Activated CD8-positive, alpha-beta memory T cell treated with anti-CD3 and anti-CD28 coated beads for 24 hours (primary cell): ENCODE measurements at places on chromosomes 12 and 14.
A peak's percentile ranks its signal among the peaks of the same experiment; 100 is the strongest.

DNA sequence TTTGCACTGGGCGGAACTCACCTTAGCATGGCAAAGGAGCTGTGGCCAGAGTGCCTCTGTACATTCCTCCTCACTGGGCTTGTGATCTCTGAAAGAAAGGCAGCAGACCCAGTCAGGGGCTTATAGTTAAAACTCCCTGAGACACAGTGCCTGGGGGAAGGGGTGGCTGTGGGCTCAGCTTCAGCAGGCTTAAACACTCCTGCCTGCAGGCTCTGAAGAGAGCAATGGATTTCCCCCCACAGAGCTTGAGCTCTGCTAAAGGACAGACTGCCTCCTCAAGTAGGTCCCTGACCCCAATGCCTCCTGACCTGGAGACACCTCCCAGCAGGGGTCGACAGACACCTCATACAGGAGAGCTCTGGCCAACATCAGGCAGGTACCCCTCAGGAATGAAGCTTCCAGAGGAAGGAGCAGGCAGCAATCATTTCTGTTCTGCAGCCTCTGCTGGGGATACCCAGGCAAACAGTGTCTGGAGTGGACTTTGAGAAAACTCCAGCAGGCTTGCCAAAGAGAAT is 327.5 kb upstream of the SLC16A7 start:
- DNase-seq = no peak

DNA sequence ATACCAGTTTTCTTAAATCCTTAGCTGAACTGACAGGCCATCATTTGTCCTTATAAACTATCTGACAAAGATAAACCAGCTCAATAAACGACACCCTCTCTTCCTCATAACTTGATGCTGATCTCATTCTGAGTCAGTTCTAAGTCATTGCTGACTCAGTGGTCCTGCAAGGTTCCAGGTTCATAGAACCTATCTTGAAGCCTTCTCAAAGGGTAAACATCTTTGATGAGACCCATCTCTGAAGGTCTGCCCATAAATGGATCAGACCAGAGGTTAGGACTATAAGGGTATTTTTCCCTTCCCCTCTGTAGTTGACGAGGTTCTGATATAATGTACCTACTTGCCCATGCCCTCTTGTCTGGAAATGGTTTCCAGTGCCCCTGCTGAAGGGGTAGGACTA is 11.9 kb downstream of the NAA25 start:
- DNase-seq = peak; percentile 53

DNA sequence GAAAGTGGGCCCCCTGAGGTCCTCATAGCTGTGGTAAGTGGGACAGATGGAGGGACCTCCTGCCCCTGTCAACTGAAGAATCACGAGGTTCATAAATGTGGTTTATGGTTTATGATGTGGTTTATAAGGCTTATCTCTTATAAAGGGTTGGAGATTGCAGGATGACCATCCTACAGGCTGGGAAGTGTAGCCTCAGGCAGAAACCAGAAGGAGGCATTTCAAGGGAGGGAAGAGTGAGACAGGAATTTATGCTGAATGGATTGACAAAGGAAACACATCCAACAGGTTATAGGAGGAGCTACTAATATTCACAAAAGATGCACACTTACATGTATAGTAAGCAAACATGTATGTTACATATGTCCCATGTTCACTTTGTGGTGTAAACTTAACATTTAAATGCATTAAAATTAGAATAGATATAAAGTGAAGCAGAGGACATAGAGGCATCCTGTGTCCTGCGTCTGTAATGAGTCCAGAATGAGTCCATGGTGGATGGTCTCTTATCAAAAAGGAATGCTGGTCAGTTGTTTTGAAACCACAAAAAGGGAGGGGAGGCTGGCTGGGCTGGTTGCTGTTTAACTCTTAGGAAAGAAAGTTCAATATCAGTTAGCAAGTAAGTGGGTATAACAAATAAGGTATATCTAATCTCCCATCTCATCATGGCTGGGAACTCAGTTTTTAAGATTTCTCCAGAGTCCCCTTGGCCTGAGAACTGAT is 149.0 kb upstream of the RMST start:
- DNase-seq = no peak

DNA sequence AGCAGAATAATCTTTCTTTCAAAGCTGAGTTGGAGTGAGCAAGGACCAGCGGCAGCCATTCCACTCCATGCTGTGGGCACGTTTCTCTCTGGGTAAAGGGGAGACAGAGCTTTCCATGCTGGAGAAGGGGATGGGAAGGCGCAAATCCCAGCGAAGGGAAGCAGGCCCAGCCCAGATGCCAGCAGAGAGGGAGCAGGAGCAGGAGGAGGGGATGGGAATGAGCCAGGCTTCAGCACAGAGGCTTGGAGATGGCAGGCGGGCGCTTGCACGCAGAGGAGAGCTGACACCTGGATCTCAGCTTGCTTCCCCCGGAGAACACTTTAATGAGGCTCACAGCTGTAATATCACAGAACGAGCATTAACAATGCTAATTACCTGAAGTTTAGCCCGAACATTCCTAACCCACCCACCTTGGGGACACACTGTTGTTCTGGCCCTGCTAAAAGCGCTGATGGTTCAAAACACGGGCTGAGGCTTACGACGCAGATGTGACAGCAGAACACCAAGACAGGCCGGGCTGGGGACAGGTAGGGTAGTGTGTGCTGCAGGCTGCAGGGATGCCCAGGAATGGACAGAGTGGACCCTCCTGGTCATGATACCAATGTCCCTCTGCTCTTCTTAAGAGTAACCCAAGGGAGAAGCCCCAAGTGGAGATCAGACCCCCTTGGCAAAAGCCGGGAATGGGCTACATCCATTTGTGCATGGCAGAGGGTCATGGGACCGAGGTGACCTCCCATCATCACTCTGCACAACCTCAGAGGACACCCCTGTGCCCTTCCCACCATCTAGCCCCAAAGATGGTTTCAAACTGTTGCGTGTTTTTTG is 288.6 kb downstream of the DPF3 start:
- DNase-seq = peak; percentile 28

- no peak for DNase-seq
Measured at GRCh38 chr12:83113945-83114344, 427.2 kb downstream of the TMTC2 start.

- no peak for DNase-seq
Measured at GRCh38 chr14:41393512-41393911, 213.2 kb upstream of the LRFN5 start.

DNA sequence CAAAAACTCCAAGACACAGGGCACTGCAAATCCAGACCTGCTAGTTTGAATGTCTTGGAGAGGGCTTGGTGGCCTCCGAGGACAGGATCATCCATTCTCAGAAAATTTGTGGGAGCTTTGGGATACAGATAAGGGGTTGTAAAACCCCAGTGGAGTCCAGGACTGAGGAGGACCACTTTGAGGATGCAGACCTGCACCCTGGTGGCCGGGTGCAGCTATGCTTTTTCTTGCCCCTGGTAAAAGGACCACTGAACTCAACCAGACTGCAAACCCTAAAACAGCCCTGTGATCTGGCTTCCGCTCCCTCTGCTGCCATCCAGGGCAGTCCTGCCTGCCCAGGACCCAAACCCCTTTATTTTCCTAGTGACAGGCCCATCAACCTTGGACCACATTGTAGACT is 169.5 kb upstream of the DAAM1 start:
- no peak for DNase-seq

DNA sequence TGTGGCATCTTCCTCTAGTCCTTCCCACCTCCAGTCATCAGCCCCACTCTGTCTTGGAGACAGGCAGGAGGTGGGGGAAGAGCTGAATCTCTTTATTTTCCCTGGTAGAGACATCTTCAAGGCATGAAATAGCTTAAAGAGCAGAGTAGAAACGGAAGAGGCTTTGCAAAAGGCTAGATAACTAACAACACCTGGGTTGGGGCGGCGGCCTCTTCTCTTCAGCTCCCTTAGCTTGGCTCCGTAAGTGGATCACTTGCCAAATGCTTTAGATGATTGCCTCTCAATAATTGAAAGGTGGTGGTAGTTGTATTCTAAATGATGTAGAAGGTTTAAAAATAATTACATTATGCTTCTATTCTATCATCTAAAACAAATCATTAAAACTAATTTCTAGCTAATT is 36.1 kb downstream of the SSPN start:
- no peak for DNase-seq

- peak; percentile 57 for DNase-seq
Measured at GRCh38 chr14:64303471-64303917, 9.3 kb upstream of the ESR2 start.

- DNase-seq = no peak
Measured at GRCh38 chr12:108996320-108996719, 24.5 kb downstream of the SVOP start.

DNA sequence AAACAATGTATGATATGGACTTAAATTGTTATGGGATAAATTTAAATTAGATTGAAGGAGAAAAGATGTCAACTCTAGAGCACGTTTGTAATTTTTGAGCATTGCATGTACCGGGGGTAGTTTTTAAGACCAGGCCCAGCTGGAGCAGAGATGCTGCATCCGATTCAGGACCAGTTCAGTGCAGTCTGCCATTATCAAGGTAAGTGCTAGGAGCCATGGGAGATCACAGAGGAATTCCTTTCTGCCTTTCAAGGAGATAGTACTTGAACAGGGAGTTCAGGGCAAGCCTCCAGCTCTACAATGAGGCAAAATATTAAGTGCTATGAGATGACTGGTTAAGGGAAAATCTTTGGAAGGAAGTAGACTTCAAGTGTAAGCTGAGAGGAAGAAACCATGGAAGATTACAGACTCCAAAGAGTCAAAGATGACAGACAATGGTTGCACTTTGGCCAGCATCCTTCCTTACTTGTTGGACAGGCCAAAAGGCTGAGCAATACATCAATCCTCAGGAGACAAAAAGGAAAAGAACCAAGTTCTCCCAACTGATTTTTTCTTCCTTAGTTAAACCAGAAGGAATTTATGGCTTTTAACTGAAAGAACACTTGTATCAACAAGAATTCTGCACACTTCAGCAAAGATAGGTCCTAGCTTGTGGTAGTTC is 113.2 kb upstream of the HIF1A start:
- no peak for DNase-seq

- no peak for DNase-seq
Measured at GRCh38 chr12:100251917-100252316, 15.0 kb downstream of the DEPDC4 start.

- no peak for DNase-seq
Measured at GRCh38 chr14:50109342-50109741, 7.0 kb downstream of the VCPKMT start.

GRCh38 chr12:113710216-113710615 is 238.5 kb upstream of the LHX5 start:
- DNase-seq = no peak

GRCh38 chr12:115337693-115338543 is 653.9 kb upstream of the TBX3 start:
- no peak for DNase-seq

- DNase-seq = no peak
Measured at GRCh38 chr14:100858838-100859220, 32.9 kb downstream of the MEG3 start.

GRCh38 chr14:94850309-94851211 is 80.6 kb upstream of the GSC start:
- no peak for DNase-seq

GRCh38 chr14:84112589-84112988 is 1417.4 kb upstream of the FLRT2 start:
- no peak for DNase-seq

DNA sequence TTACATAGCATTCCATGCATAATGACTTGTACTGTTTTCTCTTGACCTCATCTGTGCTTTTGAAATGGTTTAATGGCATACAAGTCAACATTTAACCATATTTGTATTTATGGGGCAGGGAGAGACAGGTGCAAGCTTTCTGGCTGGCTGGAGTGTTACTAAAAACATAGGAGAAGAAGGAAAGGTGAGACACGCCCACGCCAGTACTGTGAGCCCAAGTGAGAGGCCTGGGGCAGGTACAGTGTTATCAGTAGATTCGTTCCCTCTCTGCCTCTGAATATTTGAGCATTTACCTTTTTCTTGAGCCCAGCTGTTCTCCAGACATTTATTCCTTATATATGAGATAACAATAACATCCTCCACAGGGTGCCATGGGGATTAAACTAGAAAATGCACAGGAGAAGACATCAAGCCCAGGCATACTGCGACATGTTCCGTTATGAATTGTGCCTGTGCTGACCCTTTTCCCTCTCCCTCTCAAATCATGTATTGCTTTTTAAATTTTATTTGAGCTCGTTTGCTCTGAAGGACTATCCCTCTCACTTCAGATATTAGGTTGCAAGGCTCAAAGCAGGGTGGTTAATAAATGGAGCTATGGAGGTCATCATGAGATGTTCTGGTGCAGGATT is 34.6 kb upstream of the TUBA1C start:
- DNase-seq = no peak

GRCh38 chr14:32813401-32813800 is 125.3 kb upstream of the NPAS3 start:
- DNase-seq = no peak

DNA sequence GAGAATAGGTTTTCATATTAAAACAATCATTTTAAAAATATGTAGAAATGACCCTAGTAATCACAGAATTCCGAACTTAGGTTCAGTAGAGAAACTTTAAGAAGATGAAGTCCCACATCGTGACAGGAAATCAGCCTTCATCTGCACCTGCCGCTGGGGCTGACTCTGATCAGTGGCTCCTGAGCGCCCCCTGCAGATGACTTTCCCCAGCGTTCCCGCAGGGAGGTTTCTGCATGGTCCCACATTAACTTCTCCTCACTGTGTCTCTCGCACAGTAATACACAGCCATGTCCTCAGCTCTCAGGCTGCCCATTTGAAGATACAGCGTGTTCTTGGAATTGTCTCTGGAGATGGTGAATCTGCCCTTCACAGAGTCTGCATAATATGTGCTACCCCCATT is 1131.1 kb downstream of the TMEM121 start:
- peak; percentile 83 for DNase-seq

GRCh38 chr14:23481979-23482822 is 12.7 kb downstream of the NGDN start:
- no peak for DNase-seq

- no peak for DNase-seq
Measured at GRCh38 chr12:116922194-116922897, 11.6 kb downstream of the FBXW8 start.

- no peak for DNase-seq
Measured at GRCh38 chr14:56632195-56632594, 52.6 kb downstream of the TMEM260 start.

DNA sequence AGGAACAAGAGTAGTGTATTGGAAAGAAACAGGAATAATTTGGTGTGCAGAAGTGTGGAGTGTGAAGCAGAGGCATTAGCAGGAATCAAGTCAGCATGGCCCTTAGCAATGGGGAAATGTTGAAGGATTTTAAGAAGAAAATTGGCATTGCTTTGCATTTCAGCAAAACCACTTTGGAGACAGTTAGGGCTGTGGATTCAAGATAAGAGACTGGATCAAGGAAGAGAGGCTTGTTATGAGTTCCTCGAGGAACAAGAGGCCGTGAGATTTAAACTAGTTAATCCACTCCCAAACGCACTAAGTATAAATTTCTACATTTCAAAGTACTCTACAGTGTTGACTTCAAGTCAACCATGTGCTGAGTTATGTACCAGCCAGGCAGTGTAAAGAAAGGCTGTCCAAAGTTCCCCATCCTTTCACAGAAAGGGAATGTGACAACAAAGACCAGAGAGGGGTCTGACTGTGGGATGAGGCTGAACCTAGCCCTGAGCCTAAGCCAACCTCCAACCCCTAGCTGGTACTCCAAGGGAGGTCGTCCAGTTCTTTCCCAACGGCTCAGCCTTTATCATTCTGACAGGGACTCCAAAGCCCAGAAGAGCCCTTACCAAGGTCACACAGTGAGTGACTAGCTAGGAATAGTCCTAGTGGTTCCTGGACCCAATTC is 91.2 kb upstream of the BMP4 start:
- no peak for DNase-seq
